Suppressor macrophage treated with lipopolysaccharide for 1 hour (primary cell): ENCODE measurements at places on chromosomes 7 and 10.
A peak's percentile ranks its signal among the peaks of the same experiment; 100 is the strongest.

DNA sequence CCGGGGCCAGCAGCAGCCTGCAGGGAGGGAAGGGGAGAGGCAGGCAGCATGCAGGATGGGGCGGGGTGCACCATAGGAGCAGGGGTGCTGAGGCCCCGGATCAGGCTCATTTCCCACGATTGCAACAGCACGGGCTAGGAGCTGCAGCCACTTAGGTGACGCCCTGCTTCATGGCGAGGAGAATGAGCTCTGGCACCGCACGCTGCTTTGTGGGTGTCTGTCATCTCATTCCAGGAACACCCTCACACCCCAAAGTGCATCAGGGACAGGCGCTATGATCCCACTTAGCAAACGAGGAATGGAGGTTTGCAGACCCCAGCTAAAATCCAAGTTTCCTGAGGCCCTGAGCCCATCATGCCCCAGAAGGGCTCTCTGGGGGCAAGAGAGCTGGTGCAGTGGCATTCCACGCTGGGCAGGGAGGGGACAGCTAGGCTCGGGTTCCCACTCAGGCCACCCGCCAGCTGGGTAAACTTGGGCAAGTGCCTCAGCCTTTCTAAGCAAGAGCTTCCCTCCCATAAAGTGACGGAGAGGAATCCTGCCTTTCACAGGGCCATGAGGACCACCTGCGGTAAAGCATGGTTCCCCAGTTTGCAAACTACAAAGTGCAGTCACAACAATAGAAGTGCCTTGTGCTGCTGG lies 9.3 kb downstream of the KCNH2 start:
- no peak for DNase-seq

DNA sequence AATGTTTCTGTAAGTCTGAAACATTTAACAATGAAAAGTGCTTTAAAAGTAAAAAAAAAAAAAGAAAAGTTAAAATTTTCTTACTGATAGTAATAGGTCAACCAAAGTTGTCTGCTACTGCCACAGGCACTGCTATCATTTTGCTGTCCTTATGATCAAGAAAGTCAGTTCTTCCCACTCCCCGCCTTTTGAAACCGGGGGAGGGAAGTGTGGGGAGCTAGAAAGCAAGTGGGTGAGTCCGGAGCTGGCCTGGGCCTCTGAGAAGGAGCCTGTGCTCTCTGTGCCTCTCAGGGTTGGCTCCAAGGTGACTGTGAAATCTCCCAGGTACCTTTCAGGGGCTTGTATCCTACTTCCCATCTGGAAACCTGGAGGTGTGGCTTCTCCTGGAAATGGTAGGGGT lies 7.3 kb downstream of the C7orf57 start:
- peak; percentile 18 for DNase-seq

GRCh38 chr7:37735196-37735595 lies 51.6 kb downstream of the GPR141 start:
- DNase-seq, result no peak

DNA sequence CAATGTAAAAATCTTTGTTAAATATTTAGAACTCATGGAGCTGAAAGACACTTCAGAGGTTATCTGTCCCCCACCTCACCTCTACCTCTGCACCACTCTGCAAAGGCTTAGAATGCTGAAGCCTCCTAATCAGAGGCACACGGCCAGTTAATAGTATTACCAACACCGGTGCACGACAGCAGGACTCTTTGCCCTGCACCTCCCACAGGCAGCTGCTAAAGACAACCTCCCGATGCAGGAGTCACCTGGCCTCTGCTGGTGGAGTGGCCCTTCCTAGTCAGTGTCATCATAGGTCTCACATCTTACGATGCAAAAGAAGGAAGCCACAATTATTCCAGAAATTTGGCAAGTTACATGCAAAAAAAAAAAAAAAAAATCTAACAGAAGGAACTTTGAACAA lies 66.6 kb upstream of the MGMT start:
- no peak for DNase-seq
